ENCODE measurements at places on chromosomes 2 and 18.

DNA sequence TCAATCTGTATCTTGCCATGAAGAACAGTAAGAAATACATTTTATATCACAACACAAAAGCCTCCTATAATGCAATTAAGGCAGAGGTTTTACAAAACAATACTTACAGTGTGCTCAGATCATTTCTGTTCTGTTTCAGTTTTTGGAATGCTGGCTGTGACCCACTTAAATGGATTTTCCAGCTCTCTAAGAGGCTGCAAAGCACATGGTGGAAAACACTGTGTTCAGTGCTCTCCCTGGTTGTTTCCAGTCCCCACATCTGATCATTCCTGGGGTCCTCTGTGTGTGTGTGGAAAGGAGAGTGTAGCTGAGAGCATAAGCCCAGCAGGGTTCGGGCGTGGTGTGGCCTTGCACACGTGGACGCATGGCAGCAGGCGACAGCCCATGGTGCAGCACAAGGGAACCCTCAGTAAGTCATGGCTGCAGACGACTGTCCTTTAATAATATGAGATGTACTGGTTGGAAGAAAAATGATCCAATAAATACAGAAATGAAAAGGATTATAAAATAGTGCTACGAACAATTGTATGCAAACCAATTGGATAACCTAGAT lies 95.6 kb downstream of the FAM210A start:
- no peak for DNase-seq

DNA sequence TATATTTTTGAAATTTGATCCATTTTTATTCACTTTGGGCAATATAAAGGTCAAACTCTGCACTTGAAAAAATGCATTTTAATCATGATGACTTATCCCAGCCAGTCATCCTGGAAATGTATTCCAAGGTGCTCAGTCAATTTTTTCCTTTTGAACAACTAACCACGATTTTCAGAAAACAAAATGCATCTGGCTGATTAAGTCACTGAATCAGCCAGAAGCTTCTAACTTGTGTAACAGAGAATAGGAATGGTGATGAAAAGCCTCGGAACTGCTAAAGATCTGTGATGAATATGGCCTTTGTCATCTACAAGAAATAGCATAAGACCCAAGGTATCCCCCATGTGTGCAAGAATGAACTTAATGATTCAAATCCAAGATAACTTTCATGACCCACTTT lies 572.7 kb downstream of the EPHA4 start:
- no peak for DNase-seq

DNA sequence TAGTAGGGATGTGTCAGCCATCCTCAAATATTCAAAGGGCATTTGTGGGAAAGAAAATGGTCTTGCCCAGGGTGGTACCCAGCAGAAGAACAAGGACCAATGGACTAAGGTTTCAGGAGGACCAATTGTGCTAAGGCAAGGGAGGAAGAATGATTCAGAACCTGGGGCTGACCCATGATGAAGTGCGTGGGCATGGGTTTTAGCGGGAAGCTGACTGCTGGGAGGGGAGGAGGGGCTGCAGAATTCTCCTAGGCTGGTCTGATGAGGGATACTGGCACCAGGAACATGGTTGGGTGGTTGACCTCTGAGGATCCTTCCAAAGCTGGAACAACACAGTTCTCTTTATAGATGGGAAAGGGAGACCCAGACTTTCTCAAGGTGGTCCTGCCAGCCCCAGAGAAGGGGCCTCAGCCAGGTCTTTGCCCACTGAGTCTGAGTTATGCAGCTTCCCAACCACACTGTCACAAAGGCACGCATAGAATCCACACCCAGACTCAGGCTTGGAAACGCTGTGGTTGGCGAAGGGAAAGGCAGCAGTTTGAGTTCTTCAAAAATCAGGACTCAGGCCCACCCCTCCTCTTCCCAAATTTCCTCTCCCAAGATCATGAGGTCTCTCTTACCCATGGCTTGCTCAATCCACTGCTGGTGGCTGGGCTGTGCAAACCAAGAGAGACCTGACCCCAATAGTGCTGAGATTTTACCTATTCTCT lies 37.3 kb downstream of the MARCO start:
- DNase-seq: no peak

GRCh38 chr18:76314496-76314895 lies 180.5 kb downstream of the ZNF516 start:
- no peak for DNase-seq

DNA sequence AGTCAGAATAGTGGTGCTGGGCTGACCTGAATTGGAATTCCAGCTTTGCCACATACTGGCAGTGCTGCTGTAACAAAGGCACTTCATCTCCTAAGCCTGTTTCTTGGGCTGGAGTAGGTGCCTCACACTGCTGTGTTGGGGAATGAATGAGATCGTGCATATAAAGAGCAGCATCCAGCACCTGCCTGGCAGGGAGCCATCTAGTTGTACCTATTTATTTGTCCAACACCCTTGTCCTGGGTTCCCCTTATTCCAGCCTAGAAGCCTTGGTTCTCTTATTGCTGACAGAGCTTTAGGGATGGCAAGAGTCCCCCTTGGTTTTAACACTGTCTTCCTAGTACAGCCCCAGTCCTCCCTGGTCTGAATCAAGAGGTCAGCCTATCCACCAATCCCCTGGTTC lies 275.3 kb upstream of the RAB12 start:
- DNase-seq: no peak

DNA sequence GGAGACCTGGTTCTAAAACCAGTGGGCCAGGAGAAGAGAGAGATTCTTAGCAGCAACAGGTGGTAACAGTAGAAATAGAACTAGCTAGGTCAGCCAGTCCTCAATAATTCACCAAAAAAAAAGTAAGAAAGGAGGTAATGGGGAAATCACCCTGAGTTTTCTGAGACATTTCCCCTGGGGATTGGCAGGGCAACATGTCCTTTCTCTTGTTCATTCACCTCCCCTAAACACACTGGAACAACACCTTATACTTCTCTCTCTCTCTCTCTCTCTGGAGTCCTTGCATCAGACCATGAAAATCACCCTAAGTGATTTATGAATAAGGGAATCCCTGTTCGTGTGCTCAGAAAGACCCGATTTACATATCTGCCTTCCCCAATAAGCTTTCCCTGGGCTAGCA lies 64.8 kb downstream of the COX7A2L start:
- no peak for DNase-seq

DNA sequence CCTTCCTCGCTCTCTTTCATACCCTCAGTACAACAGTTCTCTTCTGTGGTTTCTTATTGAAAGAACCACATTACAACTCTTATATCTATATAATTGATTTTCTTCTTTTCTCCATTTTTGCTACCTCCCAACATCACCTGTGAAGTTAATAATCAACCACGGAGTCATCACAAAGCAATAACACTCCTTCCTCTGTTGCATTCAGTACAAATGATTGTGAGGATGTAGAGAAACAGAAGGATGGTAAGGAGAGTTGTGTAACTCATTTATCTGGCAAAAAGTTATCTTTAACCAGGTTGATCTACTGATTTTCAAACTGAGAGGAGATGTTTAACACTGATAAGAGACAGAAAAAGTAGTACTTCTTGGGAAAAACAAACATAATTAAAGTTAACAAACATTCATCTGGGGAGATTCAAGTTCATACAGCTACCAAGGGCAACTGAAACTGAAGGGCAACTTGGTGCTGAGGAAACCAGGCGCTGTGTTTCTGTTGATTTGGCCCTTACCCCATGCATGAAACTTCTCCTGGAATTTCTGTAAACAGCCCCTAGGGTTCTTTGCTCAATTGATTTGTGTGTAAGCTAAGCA lies 14.2 kb downstream of the IDH1 start:
- DNase-seq: no peak

GRCh38 chr2:120845277-120845676 lies 109.6 kb downstream of the GLI2 start:
- no peak for DNase-seq

DNA sequence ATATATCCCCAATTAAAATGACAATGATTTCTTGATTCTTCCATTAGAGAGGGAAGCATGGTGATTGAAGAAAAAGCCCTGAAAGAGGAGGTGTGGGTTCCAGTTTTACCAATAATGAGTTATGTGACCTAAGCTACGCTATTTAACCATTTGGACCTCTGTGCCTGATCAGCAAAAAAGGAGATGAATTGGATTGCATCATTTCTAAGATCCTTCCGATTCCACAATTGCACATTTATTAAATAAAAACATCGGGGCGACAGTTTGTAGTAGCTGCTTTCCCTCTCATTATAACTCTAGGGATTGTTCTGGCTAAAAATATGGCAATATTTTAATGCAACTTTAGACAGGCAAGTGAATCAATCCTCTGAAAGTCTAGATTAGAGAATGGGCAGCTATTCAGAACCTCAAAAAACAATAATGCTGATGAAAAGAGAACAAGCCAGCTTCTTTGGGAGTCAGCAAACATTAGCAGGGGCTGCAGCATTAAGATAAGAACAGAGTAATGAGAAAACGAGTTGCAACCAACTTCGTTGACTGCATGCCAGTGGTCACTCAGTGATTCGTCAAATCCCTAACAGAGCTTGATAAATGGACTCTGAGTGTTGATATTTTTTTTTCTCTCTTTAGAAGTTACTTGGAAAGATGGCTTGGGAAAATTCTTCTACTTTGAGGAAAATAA lies 301.2 kb downstream of the AGPS start:
- no peak for DNase-seq

DNA sequence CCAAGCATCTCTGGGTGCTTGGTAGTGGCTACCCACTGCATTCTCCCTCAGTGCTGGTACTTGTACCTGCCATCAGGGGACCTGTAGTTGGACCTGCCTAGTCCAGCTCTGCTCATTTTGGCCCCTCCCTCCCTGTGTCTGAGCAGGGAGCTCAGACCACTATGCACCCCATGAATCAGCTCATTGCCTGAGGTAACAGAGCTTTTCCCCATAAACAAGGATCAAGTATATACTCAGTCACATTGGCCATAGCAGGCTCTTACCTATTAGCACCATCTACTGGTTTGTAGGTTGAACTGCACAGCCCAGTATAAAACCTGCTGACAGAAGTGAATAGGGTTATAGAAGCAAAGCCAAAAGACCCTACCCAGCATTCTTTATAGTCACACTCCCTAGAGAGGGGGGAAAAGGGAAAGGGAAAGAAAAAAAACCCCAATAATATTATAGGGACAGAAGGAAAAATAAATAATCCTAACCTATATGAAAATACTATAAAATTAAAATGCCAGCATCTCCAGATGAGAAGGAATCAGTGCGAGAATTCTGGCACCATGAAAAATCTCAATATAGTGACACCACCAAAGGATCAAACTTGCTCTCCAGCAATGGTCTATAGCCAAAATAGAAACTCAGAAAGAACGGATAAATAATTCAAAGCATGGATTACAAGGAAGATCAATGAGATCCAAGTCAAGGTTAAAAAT lies 6.9 kb upstream of the FLACC1 start:
- peak; percentile 92 for DNase-seq

GRCh38 chr18:22503803-22504202 lies 86.1 kb upstream of the CTAGE1 start:
- no peak for DNase-seq

DNA sequence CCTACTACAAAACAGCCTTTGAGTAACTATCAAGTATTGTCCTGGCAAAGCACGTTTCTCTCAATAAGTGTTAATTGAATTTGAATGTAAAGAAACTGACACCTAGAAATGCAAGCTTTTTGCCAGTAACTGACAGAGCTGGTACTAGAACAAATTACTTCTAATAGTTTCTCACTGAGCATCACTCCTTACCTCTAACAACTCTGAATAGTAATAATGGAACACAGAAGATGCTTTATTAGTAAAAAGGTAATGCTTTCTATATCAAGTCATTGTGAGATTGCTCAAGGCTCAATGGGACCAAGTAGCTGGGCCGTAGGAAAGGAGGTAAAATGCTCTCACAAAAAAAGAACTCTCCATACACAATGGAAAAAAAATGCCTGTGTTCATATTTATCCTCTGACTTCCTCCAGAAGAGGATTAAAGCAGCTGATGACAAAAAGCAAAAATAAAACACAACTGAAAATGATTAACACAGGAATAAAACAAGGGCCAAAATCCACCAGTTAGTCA lies 11.8 kb downstream of the RASGRP3 start:
- DNase-seq: no peak

DNA sequence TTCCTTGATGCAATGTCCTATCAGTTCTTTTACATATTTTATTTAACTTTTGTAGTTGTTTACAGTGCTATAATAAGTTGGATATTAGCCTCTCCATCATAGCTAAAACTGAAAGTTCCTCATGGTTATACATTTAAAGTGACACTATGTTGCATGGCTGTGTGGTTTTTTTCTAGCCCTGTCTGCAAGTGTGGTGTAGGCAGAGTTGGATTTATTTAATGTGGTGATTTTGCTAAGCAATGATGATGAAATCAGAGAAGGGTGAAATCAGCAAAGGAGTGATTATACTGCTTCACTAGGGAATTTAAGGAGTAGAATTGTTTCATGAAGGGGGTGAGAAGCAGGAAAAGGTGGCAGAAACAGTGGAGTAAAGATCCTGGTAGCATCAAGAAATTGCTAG lies 18.3 kb upstream of the ENOSF1 start:
- no peak for DNase-seq

- no peak for DNase-seq
These were observed 391.0 kb downstream of the THSD7B start for GRCh38 chr2:137156221-137156844.

DNA sequence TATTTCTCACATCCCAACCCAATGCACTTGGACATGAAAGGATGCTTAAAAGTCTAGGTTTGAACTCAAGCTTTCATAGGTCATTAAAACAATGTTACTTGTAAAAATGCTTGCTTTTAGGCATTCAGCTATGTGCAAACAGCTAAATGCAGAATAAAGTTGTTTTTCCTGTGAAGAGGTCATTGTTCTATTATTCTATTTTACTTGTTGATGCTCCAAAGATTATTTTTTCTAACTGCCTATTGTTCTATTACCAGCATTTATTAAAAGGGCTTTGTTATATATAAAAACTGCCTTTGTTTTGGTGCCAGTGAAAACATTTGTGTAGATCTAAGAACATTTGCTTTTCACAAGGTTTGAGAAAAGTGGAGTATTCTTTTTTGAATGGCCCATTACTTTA lies 49.4 kb downstream of the TMEM178A start:
- DNase-seq: no peak

DNA sequence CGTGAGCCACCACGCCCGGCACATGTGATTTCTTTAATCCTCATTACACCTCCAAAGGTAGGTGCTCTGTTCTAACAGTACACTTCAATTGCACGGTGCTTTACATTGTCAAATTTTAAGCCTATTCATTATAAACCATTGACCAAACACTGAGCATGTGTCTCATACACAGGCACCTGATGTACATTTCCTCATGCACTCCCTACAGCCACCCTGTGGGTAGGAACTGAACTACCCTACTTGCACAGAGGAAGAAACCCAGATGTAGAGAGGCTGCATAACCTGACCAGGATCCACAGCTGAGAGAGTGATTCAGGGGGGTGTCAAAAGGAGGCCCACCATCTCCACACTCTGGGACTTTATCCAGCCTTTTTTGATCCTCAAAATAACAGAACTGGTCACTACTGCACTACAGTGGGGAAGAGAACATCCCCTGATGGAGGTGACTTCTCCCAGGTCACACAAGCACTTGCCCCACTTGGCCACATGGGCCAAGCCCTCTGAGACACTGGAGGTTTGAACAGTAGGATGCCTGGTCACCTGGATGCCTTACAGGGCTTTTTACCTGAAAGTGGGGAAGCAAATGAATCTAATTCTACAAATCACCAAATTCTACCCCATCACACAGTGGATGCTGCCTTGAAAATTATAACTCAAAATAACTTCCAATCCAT lies 6.9 kb upstream of the DPYSL5 start:
- peak; percentile 45 for DNase-seq

- DNase-seq: peak; percentile 73
These were observed 402.9 kb upstream of the PKDCC start for GRCh38 chr2:41644936-41645335.
